ENCODE measurements at places on chromosomes 7 and 10.

DNA sequence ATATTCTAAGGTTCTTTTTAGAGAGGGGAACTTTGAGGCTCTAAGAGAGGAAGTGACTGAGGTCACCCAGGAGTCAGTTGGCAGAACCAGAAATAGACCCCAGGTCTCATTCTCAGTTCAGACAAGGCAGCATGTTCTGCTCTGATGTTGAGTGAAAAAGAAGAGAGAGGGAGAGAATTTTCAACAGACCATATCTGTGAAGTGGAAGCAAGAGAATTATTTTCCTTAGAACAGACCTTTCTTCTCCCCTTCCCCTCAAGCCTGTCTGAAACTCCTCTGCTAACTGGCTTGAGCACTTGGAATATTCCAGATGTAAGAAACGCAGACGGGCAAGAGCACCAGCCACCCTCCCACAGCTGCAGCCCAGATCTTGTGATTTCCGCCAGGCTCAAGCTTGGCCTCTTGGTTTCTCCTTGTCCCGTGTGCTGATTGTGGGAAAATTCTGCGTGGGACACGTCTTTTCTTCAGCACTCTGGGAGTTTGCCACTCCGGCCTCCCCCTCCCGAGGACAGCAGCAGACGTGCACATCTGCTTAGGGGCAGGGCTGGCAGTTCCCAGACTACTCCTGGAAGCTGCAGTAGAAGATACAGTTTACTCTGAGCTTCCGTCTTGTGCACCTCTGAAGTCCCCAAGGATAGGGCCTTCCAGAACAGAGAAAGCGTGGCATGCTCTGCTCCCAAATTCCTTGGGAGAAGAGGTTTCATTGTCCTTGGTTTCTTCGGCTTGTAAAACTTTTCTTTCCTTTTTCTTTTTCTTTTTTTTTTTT, 22.7 kb upstream of the IKZF1 start:
- no peak for DNase-seq

DNA sequence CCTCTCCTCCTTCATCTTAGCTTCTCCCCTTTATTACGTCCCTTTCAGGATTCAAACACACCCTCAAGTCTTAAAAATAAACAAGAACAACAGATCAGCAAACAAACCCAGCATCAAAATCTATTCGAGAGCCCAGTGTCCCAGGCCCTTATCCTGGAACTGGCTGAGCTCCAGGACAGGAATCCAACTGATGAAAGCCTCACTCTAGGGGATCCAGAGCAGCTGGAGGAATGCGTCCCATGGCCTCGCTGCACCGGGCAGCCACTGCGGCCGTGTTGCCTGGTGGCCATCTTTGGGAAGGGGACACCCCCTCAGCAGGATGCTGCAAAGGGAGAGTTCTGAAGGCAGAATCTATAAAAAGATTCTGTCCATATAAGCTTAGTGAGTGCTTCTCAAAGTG, 156.5 kb upstream of the BMPER start:
- no peak for DNase-seq

DNA sequence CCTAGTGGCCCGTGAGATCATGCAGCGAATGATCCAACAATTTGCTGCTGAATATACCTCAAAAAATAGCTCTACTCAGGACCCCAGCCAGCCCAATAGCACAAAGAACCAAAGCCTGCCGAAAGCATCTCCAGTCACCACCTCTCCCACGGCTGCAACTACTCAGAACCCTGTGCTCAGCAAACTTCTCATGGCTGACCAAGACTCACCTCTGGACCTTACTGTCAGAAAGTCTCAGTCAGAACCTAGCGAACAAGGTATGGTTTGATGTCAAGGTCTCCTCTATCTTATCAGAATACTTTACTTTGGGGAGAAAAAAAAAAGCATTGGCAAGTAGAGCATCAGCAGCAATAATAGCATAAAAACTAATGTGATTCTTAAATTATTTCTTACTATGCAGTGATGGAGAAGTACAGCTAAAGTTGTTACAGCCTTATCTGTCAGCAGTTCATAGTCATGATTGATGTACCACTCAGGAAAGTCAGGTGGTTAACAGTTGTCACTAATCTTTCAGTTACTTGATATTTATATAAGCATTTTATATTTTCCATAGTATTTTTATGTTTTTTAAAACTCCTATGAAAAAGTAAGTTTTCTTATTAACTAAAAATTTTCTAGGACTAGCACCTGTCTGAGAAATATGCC, 117.1 kb downstream of the LCOR start:
- no peak for DNase-seq

GRCh38 chr7:128735436-128735835, 3.7 kb upstream of the CALU start:
- DNase-seq: no peak

DNA sequence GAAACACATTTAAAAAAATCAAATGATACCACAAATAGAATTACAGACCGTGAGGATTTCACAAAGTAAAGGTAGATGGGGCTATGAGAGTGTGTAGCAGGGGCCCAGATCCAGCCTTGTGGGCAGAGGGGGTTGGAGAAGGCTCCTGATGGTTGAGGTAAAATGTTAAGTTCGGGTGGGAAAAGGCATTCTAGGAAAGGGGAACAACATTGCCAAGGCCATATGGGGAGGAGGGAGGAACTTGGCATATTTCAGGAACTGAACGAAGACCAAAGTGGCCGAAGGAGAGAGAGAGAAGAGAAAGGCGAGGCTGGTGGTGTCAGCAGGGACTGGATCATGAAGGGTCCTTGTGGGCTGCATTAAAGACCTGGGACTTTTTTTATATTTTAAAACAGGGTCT, 98.9 kb downstream of the CARD11 start:
- DNase-seq: no peak

GRCh38 chr10:86755740-86756510, 494 bp upstream of the BMPR1A start:
- DNase-seq: peak; percentile 82

GRCh38 chr10:77289027-77289501, 348.5 kb downstream of the KCNMA1 start:
- DNase-seq: peak; percentile 40

DNA sequence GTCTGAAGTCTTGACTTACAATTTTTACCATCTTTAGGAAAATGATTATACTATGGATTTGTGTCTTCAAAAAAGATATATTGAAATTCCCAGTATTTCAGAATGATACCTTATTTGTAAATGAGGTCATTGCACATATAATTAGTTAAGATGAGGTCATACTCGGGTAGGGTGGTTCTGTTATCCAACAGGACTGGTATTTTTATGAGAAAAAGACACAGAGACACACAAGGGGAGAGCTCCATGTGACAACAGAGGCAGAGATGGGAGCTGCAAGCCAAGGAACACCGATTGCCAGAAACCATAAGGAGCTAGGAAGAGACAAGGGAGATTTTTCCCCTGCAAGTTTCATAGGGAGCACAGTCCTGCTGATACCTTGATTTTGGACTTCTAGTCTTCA, 356.9 kb downstream of the ARL4A start:
- DNase-seq: no peak

- no peak for DNase-seq
Observed at GRCh38 chr10:132363921-132364593, 32.1 kb downstream of the LRRC27 start.

GRCh38 chr7:157516911-157517781, 180.3 kb downstream of the DNAJB6 start:
- no peak for DNase-seq

DNA sequence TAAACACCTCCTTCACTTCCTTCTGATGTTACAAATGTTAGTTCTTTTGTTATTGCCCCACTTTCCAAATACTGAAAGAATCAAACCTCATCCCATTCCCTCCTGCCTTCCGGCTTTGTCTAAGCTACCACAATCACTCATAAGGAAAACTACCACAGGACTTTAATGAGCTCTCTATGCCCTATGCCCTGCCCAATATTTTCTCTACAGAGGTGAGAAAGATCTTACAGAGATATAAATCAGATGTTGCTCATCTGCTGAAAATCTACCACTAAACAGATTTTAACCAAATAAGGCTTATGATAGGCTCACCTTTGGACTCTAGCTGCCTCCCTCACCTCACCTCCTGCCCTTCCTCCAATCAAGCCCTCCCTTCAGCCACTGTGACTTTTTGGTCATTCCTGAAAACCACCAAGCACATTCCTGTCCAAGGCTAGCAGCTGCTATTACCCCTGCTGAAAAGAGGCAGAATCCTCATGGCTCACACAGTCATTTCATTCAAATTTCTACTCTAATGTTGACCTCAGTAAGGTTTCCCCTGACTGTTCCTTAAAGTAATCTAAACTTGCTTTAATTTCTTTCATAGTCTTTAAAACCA, 7.7 kb downstream of the ZNF33B start:
- DNase-seq: peak; percentile 50

DNA sequence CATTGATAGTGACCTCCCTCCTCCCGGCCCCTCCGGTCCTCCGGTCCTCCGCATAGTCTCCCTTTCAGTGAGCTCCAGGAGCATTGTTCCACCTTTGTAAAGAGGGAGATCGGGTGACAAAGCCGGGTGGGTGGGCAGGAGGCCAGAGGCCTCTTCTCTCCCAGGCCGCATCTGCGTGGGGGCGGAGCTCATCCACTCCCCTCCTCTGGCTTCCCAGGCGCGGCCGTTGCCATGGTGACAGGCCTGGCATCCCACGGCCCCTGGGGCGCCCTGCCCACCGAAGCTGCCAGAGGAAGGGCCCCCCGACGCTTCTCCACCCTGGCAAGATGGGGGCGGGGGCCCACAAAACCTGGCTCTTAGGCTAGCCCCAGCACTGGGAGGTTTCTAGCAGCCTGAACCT, 4.4 kb upstream of the FZD9 start:
- DNase-seq: no peak
